NCI-H1694 treated with DMSO at 0.1 percent for 48 hours (cell line): ENCODE measurements at places on chromosomes 16 and 17.

DNA sequence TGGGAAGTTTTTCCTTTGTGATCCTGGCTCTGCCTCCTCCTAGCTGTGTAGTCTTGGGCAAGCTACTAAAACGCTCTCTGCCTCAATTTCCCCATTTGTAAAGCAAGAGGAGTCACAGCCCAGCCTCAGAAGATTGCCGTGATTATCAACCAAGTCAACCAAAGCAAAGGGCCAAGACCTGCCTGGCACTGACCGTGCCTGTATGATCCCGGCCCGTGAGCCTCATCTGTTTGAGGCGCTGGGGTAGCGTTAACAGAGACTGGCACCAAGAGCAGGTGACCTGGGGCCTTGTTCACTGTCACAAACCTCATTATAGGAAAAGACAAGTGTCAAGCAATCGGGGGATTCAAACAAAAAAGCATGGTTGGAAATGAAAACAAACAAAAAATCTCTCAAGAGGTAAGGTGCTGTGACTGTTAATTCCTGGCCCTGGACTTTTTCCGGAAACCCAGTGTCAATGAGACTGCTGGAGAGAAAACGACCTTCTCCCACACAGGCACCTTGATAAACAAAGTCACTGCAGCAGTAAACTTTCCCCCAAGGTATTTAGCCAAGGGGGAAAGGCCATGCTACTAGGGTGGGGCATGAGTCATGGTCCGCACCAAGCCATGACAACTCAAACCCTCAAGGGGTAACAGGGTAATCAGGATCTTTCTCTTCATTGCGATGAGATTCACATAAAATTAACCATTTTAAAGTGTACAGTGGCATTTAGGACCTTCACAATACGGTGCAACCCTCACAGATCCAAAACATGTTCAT, 5.4 kb downstream of the MEAK7 start:
- no peak for DNase-seq

DNA sequence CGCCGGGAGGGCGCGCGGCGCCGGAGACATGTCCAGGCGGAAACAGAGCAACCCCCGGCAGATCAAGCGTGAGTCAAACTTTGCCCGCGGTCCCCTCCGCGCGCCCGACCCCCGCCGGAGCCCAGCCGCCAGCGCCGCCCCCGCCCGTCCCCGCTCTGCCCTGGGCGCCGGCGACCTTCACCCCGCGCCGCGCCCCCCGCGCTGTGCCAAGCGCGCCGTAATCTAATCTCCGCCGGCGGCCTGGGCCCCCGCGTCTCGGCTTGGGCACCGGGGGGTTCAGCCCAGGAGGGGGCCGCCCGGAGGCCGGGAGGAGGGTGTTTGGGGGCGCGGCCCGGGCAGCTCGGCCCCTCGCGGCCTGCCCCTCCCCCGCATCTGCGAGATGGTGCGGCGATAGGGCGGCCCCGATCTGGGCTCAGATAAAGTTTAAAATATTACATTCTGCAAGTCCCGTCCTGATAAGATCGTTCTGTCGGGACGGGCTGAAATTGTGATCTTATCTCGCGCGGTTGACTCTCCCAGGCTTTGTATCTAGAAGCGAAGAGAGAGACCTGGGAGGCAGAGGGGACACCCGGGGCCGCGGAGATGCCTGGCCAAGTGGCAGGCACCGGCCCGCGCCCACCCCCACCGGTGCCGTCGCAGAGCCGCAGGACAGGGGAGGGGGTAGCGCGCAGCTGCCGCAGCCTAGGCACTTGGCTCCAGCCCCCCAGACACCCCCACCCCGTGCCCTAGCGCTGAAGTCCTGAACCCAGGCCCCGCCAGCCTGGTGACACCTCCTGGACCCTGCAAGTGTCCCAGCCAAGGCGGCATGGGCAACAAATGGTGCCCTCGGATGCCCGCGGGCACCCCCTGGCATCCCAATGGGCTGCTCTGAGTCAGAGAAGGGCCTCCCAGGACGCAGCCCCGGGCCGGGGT, 787 bp downstream of the ZFPM1 start:
- DNase-seq = no peak

GRCh38 chr17:21105064-21105894, 21.5 kb upstream of the DHRS7B start:
- DNase-seq = no peak

DNA sequence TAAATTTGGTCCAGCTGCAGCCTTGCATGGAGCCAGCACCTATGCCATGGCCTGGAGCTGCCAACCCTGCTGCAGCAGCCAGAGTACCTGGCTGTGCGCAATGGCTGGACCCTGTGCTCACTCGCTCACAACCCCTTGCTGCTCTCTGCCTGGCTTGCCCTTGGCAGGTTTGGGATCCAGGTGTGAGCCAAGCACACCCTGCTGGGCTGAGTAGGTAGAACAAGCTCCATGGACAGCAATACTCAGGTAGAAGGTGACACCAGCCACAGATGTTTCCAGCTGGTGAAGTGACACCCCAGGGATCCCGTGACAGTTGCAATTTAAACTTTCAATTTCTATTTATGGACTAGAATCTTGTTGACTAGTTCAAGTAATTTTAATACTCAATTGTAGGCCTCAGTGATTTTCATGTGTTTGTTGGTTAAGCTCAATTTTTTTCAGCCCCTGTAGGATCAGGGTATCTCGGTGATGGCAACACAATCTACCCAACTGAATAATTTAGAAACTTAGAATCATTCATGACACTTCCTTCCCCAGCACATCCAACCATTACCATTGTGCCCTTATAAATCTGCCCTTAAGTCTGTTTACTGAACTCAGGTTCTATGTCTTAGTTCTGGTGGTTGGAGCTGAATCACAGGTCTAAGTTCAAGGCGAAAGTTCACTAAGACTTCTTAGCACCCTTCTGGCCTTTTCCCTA, 480.0 kb downstream of the PMP22 start:
- DNase-seq = no peak
